ENCODE measurements at places on chromosomes 12 and 14. TPM values are rescaled to one million over a fixed set of nuclear protein-coding genes. Genes with fewer than 3 reads are reported as not detected.

The WNT5B gene
- polyA plus RNA-seq = 38.7 TPM

DNA sequence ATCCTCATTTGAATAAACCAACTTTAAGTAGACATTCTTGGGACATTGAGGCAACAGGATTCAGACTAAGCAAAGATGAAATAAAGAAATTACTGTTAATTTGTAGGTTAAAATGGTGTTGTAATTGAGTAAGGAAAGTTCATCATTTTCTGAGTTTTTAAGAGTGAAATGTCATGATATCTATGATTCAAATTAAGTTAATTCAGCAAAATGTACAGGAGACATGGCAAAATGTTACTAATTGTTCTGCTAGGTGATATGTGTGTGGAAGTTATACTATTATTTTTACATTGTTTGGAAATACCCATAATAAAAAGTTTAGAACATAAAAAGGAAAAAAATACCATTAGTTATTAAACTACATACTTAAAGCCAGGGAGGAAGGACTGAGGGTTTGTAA is 55.0 kb upstream of the EGLN3 start:
- DNase-seq = no peak

The FITM1 gene
- 0.23 TPM for polyA plus RNA-seq

The RGS6 gene
- not detected for polyA plus RNA-seq

The LBHD2 gene
- polyA plus RNA-seq = not detected

GRCh38 chr12:90290980-90291975 is 582.6 kb upstream of the ATP2B1 start:
- no peak for DNase-seq

All from BJ (cell line).